Chondrocyte (in vitro differentiated cells): ENCODE measurements at places on chromosomes 4 and X.

DNA sequence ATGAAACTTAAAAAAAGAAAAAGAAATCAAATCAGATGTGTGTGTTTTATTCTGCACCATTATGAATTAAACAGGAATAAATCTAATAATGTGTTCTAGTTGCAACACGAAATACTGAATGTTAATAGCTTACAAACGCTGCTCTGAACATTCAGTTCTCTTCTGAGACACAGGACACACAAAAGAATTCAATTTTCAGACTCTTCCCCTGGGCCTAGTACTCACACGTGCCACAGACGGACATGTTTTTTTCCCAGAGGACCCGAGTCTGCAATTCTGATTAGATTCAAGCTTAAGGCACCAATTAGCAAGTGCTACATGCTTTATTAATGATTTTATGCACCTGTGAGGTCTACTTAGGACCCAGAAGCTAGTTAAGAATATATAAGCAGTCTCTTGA is 20.5 kb downstream of the C4orf54 start:
- no peak for DNase-seq

GRCh38 chr4:38177641-38178391 is 217.6 kb downstream of the PTTG2 start:
- no peak for DNase-seq

- no peak for DNase-seq
Measured at GRCh38 chrX:12013211-12013618, 125.1 kb upstream of the FRMPD4 start.

DNA sequence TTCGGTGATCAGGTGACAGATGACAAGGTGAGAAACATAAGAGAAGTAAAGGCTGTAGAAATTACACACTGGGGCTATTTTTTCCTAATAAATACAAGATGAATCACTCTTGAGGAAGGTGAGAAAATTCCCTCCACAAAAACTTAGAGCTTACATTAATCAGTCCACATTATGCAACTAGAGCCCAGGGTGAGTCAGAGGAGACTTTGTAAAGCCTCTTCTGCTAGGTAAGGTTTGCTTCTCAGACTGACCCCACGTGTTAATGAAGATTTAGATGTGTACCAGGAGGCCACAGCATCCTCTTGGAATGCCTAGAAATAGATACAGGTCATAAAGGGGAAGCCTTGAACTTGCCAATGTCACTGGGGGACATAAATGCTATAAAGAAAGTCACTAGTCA is 396.0 kb upstream of the SMIM31 start:
- DNase-seq = no peak

DNA sequence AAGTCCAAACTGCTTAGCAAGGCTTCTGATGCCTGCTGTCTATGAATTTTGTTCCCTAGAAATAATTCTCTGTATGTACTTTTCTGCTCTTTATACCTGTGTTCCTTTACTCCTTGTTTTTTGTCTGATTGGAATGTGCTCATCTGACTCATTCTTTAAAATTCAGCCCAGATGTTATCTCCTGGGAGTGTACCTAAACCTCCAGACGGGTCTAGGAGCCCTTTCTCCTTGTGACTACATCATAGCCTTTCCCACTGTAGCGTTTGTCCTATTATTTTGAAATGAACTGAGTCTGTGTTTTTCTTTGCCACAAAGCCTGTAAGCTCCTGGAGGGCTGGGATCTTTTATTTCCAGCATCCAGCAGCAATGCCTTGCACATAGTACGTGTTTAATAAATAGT is 26.3 kb downstream of the POLA1 start:
- DNase-seq = no peak

DNA sequence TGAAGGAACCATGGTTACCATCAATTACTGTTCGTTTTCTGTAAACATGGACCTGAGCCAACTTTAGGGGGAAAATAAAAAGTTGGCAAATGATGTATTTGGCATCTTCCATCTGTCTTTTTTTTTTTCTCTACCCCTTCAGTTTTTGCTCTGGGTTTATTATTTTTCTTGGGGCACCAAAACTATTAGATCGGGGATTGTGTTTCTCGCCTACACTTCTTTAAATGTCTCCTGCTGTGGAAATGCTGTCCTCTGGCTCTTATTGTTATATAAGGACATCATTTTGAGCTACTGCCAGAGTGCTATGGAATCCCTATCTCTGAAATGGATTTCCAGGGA is 234.0 kb upstream of the SLIT2 start:
- no peak for DNase-seq

GRCh38 chrX:34893741-34894140 is 48.9 kb upstream of the FAM47B start:
- DNase-seq = no peak

DNA sequence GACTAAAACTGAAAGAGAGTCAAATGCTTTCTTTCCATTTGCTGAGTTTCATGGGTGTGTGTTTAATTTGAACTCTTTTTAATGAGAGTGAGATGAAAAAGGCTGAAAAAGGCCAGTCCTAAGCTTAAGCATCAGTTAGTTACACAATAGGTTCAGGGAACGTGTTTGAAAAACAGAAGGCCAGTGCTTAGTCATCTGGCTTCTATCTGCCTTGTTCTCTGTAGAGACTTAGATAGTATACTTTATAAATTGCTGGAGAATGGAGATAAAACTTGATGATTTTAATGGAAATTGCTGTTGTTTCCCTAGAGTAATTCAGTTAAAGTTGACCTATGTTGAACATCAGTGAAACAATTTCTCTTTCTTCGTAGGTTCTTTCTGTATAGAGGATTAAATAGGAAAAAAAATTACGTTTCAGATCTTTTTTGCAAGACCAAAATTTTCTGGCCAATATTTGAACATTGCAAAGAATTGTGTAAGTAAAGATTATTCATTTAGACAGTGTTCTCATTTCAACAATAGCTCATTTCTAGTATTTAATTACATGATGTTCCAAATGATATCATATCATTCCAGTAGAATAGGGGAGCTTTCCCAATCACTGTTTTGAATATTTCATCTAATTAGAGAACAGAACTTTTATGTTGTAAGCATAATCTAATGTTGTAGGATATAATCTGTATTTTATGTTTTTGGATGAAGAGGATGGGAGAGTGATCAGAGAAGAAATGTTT is 1088.8 kb downstream of the ADGRL3 start:
- no peak for DNase-seq

DNA sequence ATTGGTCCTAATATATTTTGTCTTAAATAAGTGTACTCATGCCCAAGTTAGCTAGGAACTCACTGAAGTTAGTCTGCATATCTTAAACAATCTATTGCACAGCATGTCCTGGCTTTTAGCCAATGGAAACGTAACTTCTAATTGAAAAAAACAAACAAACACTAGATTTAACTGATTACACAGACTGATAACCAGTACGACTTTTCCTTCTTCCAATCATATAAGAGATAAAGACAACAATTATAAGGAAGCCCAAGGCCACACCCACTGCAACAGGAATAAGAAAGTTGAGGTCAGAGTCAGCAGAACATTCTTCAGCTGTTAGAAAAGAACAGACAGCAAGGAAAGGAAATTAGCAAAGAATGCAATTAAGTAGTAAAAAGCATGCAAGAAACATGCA is 40.8 kb downstream of the LAMP2 start:
- no peak for DNase-seq

DNA sequence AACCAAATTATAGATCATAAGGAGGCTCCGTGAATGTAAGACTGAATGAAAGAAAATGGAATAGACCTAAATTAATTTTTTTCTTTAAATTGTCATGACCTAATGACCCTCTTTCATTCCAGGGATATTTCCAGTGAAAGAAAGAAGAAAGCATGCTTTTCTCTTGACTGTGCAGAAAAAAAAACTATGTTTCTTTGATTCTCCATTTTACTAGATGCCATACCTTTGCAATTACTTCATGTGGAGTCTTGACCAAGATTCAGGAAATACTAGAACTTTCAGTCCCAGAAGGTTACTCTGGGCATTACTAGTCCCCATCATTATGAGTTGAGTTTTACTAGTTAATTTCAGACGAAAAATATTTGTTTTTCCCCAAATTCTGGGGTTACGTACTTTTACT is 6.4 kb upstream of the COMMD8 start:
- no peak for DNase-seq

- DNase-seq = no peak
Measured at GRCh38 chr4:38489011-38489861, 174.8 kb upstream of the KLF3 start.
